Karpas-422 (cell line): ENCODE measurements at places on chromosomes 3 and 15. TPM values are rescaled to one million over a fixed set of nuclear protein-coding genes. Genes with fewer than 3 reads are reported as not detected.

Gene ALG3
- 80.1 and 108 TPM in 2 replicates for total RNA-seq

Gene SCAMP5
- 46.6 and 54.0 TPM in 2 replicates for total RNA-seq

Gene SNUPN
- 18.9 and 33.9 TPM in 2 replicates for total RNA-seq

Gene MUC13
- total RNA-seq = 0.07 TPM in 1 of 2 replicates, not detected in the other

Gene SPATA12
- total RNA-seq = 3.2 and 3.9 TPM in 2 replicates

Gene MESP1
- 0.14 TPM in 1 of 2 replicates, not detected in the other for total RNA-seq

Gene CCR2
- not detected in 2 replicates for total RNA-seq

Gene ZNF717
- total RNA-seq = 11.5 and 25.0 TPM in 2 replicates

Gene ISL2
- total RNA-seq = 8.3 and 8.7 TPM in 2 replicates

Gene MORC1
- not detected in 2 replicates for total RNA-seq

Gene SKOR1
- 0.43 and 0.45 TPM in 2 replicates for total RNA-seq

Gene ZNF774
- total RNA-seq = 0.34 and 0.79 TPM in 2 replicates

Gene RHOA
- 227 and 281 TPM in 2 replicates for total RNA-seq

Gene IL17RD
- total RNA-seq = 0.43 and 1.2 TPM in 2 replicates

Gene ACTC1
- not detected in 2 replicates for total RNA-seq

Gene ACAN
- total RNA-seq = not detected in 2 replicates

Gene CAND2
- 13.0 and 21.6 TPM in 2 replicates for total RNA-seq

Gene RFX7
- 20.7 and 57.3 TPM in 2 replicates for total RNA-seq

Gene CATSPER2
- 5.1 and 6.0 TPM in 2 replicates for total RNA-seq

Gene LRRC58
- 25.8 and 50.5 TPM in 2 replicates for total RNA-seq

Gene GABRR3
- not detected in 2 replicates for total RNA-seq

Gene PRTG
- not detected in 2 replicates for total RNA-seq

Gene GOLGA6L2
- not detected in 2 replicates for total RNA-seq

Gene SPSB4
- total RNA-seq = not detected in 2 replicates

Gene STRIT1
- not detected in 2 replicates for total RNA-seq

Gene ADCY5
- total RNA-seq = 0.14 TPM in 1 of 2 replicates, not detected in the other

Gene CDV3
- 772 and 806 TPM in 2 replicates for total RNA-seq

Gene CASR
- not detected in 2 replicates for total RNA-seq

Gene IL16
- 3.3 and 4.4 TPM in 2 replicates for total RNA-seq

Gene GOLGA8M
- not detected in 2 replicates for total RNA-seq

Gene ITIH4
- 11.1 and 14.3 TPM in 2 replicates for total RNA-seq

Gene ELP6
- total RNA-seq = 60.4 and 61.7 TPM in 2 replicates

Gene CLEC3B
- total RNA-seq = not detected in 2 replicates

Gene ROPN1
- total RNA-seq = not detected in 2 replicates

Gene ANKRD63
- not detected in 2 replicates for total RNA-seq

Gene MME
- total RNA-seq = 174 and 196 TPM in 2 replicates

Gene NDUFAF3
- total RNA-seq = 228 and 279 TPM in 2 replicates

Gene TRIP4
- 9.2 and 11.9 TPM in 2 replicates for total RNA-seq

Gene EFCC1
- not detected in 2 replicates for total RNA-seq

Gene DNAJC13
- 33.2 and 38.9 TPM in 2 replicates for total RNA-seq

Gene THPO
- 6.6 and 12.5 TPM in 2 replicates for total RNA-seq

Gene LMOD3
- not detected in 2 replicates for total RNA-seq

Gene RFT1
- 20.5 and 29.9 TPM in 2 replicates for total RNA-seq

Gene CD96
- not detected in 2 replicates for total RNA-seq

Gene SPINK8
- total RNA-seq = not detected in 2 replicates

Gene CADM2
- not detected in 2 replicates for total RNA-seq

Gene COL8A1
- total RNA-seq = not detected in 2 replicates

Gene SLC22A14
- total RNA-seq = not detected in 2 replicates

Gene CHRNA3
- not detected in 2 replicates for total RNA-seq

Gene PCLAF
- 24.7 and 223 TPM in 2 replicates for total RNA-seq

Gene C3orf22
- not detected in 2 replicates for total RNA-seq

Gene PLA2G4E
- not detected in 2 replicates for total RNA-seq

Gene SLC24A5
- not detected in 2 replicates for total RNA-seq

Gene EPHB1
- total RNA-seq = 24.1 and 24.3 TPM in 2 replicates

Gene SLC12A8
- total RNA-seq = 156 and 183 TPM in 2 replicates

Gene CLSTN2
- total RNA-seq = not detected in 2 replicates

Gene MON1A
- 9.6 and 9.8 TPM in 2 replicates for total RNA-seq
